ENCODE measurements at places on chromosomes 4 and X. TPM values are rescaled to one million over a fixed set of nuclear protein-coding genes. Genes with fewer than 3 reads are reported as not detected.
A peak's percentile ranks its signal among the peaks of the same experiment; 100 is the strongest.

ESX1 gene
- not detected for total RNA-seq

GPR34 gene
- total RNA-seq = 0.61 TPM

- H3K27me3 ChIP-seq = no peaks in the 10 kb centered on the region
- no peak for DNase-seq
- H3K4me3 ChIP-seq = no peak overlapping the region
Measured at GRCh38 chr4:140103676-140104075, 50.3 kb downstream of the MAML3 start.

DNA sequence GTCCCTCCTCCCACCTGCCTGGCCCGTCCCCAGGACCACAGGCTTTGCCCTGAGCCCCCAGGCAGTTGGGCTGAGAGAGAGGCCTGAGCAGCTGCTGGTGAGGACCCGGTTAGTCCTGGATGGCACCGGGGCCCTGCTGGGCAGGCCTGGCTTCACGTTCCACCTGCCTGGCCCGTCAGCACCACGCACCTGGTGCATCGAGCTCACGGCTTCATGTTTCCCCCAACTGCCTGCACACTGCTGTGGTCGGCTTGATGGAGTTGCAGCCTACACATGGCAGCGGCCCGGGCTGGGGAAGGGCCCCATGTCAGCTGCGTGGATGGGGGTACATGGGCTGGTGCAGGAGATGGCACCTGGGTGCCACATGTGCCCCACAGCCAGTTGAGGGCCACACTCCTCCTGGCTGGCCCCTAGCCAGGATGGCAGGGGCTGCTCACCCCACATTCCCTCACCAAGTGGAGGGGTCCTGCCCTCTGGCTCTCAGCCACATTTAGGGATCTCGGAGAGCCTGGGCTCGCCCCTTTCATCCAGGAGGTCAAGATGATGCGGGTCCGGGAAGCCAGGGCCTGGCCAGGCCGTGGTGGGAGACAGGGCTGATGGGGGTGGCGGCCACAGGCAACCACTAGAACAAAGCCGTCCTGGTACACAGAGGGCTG lies 28.5 kb downstream of the NKX1-1 start:
- no peak for DNase-seq
- peaks cover 7% of the 10 kb centered on the region for H3K36me3 ChIP-seq
- no peak overlapping the region for H3K27ac ChIP-seq

F9 gene
- total RNA-seq = not detected

SLC9B1 gene
- total RNA-seq = 4.0 TPM

DNA sequence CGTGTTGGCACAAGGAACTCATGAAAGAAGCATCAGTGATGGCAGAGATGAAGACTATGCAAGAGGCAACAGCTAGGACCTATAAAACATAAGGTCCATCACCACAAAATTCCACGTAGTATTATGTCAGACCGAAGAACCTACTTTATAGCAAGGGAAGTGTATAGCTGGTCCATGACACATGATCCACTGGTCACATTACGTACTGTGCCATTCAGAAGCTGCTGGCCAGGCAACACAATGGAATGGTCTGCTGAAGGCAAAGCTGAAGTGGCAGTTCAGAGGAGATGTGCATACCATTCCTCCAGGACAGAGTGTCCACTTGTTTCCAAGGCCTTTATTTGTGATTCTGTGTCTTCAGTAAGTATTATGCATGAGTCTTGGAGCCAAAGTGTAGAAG lies 215.5 kb upstream of the UGT8 start:
- H3K36me3 ChIP-seq = no peaks in the 10 kb centered on the region
- no peak overlapping the region for H3K4me3 ChIP-seq
- no peaks in the 10 kb centered on the region for H3K4me1 ChIP-seq
- H3K27ac ChIP-seq = no peak overlapping the region
- H3K27me3 ChIP-seq = no peaks in the 10 kb centered on the region

PCYT1B gene
- total RNA-seq = 0.41 TPM

DNA sequence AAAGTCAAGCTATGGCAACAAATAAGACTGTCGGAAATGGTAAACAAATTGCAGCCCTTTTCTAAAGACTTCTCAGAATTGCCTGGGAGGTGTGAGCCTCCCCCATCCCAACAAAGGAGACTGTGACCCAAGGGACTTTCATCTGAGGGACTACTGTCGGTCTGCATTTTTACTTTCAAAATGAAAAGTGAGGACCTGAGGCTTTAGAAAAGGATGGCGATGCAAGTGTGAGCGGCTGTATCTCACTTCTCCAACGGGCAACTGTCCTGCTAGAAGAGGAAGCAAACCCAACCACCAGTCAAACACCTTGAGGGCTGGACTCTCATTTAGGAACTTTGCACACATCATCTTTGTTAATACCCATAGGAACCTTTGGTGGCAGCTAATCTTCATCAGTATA lies 62.6 kb upstream of the CLNK start:
- no peak overlapping the region for H3K4me3 ChIP-seq
- no peak overlapping the region for H3K27ac ChIP-seq
- no peaks in the 10 kb centered on the region for H3K36me3 ChIP-seq
- no peaks in the 10 kb centered on the region for H3K4me1 ChIP-seq
- DNase-seq = no peak
- no peaks in the 10 kb centered on the region for H3K27me3 ChIP-seq

GRCh38 chrX:71181558-71181909 lies 36.9 kb downstream of the NLGN3 start:
- H3K4me1 ChIP-seq = peaks cover 19% of the 10 kb centered on the region
- no peaks in the 10 kb centered on the region for H3K27me3 ChIP-seq
- H3K27ac ChIP-seq = peak overlapping the region; percentile 88
- peak; percentile 78 for DNase-seq
- no peaks in the 10 kb centered on the region for H3K36me3 ChIP-seq

DNA sequence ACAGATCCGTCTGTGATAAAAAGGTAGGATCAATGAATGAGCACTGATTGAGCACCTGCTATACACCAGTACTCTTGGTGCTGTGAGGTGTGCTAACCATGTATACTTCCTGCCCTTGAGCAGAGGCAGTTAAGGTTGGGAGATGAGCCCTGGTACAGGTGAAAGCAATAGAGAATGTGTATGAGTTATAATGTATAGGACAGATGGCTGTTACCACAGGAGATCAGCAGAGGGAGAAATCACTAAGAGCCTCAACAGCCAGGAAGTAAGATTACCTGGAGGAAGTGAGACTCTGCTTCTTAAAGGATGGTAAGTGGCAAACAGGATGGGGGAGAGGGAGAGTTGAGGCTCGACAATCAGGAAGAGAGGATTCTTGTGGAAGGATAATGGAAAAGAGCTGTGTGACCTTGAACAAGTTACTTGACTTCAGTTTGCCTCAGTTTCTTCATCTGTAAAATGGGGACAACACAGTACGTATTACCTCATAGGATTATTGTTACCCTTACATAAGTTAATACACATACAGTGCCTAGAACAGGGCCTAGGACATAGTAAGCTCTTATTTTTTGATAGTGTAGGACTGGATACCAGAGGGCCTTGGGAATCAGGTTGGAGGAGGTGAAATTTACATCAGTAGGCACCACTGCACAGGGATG lies 9.1 kb downstream of the CXCR3 start:
- H3K4me1 ChIP-seq = peaks cover 42% of the 10 kb centered on the region
- H3K4me3 ChIP-seq = no peak overlapping the region
- H3K36me3 ChIP-seq = peaks cover 51% of the 10 kb centered on the region
- H3K27ac ChIP-seq = no peak overlapping the region
- DNase-seq = no peak

TMPRSS11B gene
- total RNA-seq = not detected

DNA sequence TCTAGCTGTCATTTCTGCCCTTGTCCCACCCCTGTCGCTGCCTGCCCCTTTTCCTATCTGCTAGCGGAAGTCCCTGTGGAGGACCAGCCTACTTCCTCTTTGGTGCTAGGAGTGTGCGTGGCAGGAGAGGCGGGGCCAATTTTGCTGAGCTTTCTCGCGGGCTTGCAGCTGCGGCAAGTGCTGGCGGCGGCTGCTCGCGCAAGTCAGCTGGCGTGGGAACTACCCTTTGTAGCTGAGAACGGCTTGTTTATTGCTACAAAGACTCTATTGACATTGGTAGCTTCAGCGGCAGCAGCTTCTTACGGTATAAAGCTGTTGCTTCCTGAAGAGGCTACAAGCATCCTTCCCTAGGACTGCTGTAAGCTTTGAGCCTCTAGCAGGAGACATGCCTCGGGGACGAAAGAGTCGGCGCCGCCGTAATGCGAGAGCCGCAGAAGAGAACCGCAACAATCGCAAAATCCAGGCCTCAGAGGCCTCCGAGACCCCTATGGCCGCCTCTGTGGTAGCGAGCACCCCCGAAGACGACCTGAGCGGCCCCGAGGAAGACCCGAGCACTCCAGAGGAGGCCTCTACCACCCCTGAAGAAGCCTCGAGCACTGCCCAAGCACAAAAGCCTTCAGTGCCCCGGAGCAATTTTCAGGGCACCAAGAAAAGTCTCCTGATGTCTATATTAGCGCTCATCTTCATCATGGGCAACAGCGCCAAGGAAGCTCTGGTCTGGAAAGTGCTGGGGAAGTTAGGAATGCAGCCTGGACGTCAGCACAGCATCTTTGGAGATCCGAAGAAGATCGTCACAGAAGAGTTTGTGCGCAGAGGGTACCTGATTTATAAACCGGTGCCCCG lies at the start of gene MAGEH1:
Gene MAGEH1, plus strand, starts transcription at position 138 of the 843 bp plus-strand sequence. Its CDS starts 248 bp downstream, at position 386.
- peak; percentile 90 for DNase-seq
- H3K36me3 ChIP-seq = no peaks in the 10 kb centered on the region
- peaks cover 12% of the 10 kb centered on the region for H3K4me1 ChIP-seq
- no peaks in the 10 kb centered on the region for H3K27me3 ChIP-seq
- peak within 1 kb of the TSS; percentile 89 for H3K27ac ChIP-seq

GRCh38 chrX:41589634-41590270 lies 99.0 kb upstream of the GPR34 start:
- H3K4me1 ChIP-seq = no peaks in the 10 kb centered on the region
- no peak overlapping the region for H3K27ac ChIP-seq
- peaks cover 3% of the 10 kb centered on the region for H3K36me3 ChIP-seq
- no peaks in the 10 kb centered on the region for H3K27me3 ChIP-seq
- no peak overlapping the region for H3K4me3 ChIP-seq
- DNase-seq = no peak

DNA sequence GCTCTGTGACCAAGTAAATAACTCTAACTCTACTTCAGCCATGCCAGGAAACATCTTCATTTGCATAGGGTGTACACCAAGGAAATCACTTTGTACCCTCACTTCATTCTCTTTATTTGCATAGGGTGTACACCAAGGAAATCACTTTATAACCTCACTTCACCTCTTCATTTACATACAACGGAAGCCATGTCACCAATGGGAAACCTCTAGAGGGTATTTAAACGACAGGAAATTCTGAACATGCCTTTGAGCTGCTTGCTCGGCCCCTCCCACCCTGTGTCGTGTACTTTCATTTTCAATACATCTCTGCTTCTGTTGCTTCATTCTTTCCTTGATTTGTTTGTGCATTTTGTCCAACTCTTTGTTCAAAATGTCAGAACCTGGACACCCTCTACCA lies 848.1 kb upstream of the FRG1 start:
- H3K27me3 ChIP-seq = no peaks in the 10 kb centered on the region
- H3K4me1 ChIP-seq = no peaks in the 10 kb centered on the region
- H3K4me3 ChIP-seq = no peak overlapping the region
- no peak overlapping the region for H3K27ac ChIP-seq
- DNase-seq = no peak

All from natural killer cell (primary cell).